ENCODE measurements at places on chromosomes 11 and 22.

GRCh38 chr22:18065256-18065655, 12.5 kb upstream of the PEX26 start:
- DNase-seq, result no peak

DNA sequence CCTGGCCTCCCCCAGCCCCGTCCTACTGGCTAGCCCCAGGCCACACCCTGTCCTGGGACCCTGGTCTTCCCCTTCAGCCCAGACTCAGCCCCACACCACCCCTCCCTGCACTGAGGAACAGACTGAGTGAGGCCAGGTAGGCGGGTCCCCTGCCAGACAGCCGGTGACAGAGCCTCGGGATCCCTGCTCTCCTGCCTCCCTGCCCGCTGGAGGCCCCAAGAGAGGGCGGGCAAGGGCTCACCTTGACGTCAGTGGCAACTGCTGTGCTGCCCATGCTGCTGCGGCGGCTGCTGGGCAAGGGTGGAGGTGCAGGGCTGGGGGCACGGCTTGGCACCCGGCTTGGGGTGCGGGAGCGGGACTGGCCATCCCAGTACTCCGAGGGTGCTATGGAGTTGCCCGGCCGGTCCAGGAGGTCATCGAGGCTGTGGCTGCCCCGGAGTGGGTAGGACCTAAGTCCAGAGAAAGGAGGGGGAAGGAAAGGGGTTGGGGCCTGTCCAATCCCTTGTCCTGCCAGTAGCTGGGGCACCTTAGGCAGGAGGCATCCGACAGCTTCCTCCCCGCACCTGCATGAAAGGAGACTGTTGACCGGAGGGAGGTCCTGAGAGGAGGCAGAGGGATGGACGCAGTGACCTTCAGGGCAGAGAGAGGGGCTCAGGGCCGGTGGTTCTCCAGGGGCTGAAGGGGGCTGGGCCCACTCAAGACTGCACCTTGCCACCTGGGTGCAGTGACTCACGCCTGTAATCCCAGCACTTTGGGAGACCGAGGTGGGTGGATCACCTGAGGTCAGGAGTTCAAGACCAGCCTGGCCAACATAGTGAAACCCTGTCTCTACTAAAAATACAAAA, 2.2 kb upstream of the SLC16A8 start:
- no peak for DNase-seq

DNA sequence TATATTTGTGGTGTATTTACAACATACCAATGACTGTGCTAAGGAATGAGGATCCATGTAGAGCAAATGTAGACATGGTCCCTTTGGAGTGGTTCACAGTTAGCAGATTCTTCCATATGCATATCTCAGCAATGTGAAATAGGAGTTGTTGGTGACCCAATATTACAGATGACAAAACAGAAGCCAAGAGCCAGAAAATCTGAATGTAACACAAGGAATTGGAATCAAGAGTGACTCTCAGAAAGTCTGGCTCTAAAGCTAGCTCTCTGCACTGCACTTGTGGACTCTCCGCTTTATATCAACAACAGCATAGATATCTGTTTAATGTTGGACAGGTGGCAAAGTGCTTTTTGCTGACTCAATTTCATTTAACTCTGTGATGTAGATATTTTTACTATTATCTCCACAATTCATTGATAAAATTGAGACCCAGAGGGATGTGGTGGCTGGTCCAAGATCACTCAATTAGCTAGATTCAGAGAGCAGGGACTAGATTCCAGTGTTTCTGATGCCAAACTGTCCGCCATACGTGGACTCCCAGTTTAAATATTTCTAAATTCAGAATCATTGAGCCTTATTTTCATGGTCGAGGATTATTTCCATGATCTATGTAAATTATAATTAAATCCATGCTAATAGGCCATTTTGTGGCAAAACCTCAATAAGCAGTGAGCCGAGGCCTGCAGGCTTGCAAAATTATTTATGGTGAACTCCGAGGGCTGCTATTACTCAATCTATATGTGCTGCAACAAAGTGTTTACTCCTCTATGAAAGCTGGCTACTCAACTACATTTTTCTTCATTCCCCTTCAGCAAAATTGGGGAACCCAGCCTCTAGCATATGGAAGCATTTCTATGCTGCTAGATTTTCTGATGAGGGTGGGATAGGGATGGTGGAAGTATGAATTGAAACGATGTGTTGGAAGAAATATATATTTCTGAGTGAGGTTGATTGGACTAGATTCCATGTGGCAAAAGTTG, 21.1 kb upstream of the TENM4 start:
- DNase-seq, result no peak

DNA sequence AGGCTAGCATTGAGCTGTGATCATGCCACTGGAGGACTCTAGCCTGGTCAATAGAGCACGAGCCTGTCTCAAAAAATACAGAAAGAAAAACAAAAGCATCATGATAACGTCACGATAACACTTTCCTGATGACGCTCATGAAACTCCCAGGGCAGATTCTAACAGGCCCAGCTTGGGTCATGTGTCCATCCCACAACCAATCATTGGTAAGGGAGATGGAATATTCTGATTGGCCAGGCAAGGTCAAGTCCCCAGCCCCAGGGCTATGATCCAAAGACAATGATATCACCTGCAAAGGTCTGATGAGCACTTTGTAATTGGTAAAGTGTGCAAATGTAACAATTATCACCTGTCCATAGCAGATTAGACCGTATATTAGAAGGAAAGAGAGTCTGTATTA, 21.5 kb upstream of the DDX6 start:
- no peak for DNase-seq

- no peak for DNase-seq
Observed at GRCh38 chr22:37282385-37282677, at the start of gene CYTH4. Gene CYTH4 (plus strand): TSS chr22:37282508. CDS start chr22:37282570, 62 bp downstream.

DNA sequence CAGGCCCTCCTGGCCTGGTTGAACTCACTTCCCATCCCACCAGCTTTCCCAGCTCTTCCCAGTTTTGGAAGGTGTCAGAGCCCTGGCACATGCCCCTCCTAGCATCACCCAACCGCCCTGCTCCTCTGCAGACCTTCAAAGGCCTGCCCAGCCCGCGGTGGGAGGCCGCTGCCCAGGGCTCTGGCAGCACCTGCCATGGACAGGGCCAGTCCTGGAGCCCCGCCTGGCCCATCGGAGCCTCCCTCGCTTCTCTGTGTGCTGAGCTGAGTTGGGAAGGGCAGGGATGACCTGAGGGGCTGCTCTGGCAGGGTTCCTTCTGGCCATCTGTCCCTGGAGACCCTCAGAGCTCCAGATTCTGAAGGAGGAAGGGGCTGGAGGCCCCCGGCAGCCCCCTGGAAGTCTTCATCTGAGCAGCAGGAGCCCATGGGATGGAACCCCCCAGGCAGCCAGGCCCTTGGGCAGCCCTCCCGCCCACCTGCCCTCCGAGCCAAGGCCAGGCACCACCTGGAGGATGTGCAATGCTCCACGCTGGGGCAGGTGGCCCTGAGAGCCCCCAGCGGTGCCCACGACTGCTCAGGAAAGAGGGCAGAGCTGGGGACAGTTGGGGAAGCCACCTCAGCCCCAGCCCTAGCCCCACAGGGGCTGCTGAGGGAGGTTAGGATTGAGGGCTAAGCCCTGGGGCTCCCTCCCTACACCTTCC, 3.6 kb downstream of the LSP1 start:
- no peak for DNase-seq

DNA sequence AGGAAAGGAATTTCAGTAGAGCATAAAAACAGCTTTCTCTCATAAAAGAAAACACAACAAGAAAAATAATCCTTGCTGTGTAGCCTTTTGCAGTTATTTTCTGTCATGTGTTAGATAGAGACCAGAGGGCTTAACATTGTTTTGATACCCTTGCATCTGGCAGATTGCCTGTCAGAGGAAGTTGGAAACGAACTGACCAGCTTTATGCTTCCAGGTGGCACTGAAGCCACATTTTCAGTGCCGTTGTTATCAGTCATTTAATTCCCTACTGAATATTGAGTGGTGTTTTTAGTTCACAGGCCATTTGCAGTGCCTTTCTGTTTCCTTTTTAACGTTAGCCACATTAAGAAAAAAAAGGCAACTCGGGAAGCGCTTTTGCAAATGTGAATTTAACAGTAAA, 21.5 kb upstream of the RAG2 start:
- no peak for DNase-seq

DNA sequence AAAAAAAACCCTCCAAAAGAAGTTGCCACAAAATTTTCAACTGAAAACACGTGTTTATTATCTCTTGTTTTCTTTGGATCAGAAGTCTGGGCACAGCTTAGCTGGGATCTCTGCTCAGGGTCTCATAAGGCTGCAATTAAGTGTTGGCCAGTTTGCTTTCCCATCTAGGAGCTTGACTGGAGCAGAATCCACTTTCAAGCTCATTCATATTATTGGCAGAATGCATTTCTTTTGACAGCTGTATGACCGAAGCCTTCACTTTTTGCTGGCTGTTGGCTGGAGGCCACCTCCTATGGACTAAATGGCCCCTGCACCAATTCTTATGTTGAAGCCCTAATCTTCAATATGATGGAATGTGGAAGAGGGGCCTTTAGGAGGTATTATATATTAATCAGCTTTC, 139.6 kb downstream of the DDX10 start:
- no peak for DNase-seq

DNA sequence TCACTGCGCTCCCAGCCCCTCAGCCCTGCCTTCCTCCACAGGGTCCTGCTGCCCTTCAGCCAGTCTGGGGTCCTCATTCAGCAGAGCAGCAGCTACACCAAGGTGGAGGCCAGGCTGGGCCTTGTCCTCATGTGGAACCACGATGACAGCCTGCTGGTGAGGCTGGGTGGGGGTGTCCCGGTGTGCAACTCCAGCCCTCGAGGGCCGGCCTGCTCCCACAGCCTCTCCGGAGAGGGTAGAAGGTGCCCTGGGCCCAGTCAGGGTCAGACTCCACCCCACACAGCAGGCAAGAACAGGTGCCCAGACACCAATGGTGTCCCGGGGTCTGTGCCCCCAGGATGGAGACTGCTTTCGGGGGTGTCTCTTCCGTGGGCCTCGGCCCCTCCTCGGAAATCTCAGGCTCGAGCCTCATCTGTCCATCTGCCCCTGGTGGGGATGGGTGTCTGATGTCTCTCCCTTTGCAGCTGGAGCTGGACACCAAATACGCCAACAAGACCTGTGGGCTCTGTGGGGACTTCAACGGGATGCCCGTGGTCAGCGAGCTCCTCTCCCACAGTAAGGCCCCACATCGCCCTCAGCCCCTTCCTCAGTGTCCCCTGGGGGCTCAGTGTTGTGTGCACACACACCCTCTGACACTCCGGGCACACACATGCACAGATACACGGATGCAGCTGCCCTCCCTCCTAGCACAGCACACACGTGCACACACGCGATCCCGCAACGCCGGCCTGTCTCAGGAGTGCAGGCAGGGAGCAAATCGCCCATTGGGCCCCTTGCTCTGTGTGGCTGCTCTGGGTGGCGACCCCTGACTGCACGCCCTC, 4.9 kb downstream of the MUC5AC start:
- DNase-seq, result no peak

- no peak for DNase-seq
Observed at GRCh38 chr11:128311742-128312719, 275.3 kb downstream of the ETS1 start.

DNA sequence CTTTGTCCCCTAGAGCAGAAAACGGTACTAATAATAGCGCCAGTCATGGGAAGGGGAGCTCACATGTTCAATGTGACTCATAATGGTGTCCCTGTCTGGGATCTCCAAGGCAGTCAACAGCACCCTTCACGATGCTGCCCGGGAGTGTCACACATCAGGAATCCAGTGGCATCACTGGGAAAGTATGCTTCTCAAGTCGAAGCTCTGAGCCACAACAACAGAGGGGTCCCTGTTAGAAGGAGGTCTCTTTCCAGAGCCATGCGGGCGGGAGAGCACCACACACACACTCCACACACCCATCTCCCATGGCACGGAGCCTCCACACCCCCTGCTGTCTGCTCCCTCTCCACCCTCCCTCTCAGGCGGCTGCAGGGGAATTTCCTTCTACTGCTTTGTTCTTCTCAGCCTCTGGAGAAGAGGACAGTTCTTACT, 119.7 kb downstream of the ETS1 start:
- DNase-seq, result peak; percentile 99

DNA sequence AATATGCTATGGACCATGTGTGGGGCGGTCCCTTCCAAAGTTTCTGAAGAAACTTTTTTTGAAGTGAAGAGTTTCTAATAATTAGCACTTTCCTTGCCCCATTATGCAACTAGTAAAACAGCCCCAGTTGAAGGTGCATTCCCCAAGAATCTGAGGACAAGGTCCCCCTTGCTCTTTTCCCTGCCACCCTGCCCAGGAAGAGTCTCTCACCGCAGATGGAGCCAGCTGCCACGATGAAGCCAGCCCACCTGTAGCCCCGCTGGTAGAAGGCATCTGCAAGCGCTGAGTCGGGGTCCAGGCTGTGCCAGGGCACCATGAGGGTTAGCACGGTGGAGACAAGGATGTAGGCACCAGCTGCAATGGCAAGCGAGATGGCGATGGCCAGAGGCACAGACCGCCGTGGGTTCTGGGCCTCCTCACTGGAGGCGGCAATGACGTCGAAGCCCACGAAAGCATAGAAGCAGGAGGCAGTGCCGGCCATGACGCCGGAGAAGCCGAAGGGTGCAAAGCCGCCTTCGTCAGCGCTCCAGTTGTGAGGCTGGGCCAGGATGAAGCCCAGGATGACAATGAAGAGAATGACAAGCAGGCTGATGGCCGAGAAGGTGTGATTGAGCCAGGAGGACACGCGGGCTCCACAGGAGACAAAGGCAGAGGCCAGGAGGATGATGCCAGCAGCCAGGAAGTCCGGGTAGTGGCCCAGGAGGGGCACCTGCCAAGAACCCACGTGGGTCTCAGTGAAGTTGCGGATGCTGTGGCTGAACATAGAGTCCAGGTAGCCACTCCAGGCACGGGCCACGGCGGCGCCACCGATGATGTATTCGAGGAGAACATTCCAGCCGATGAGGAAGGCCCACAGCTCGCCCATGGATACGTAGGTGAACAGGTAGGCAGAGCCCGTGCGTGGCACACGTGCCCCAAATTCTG, 1.5 kb downstream of the SLC7A4 start:
- no peak for DNase-seq

DNA sequence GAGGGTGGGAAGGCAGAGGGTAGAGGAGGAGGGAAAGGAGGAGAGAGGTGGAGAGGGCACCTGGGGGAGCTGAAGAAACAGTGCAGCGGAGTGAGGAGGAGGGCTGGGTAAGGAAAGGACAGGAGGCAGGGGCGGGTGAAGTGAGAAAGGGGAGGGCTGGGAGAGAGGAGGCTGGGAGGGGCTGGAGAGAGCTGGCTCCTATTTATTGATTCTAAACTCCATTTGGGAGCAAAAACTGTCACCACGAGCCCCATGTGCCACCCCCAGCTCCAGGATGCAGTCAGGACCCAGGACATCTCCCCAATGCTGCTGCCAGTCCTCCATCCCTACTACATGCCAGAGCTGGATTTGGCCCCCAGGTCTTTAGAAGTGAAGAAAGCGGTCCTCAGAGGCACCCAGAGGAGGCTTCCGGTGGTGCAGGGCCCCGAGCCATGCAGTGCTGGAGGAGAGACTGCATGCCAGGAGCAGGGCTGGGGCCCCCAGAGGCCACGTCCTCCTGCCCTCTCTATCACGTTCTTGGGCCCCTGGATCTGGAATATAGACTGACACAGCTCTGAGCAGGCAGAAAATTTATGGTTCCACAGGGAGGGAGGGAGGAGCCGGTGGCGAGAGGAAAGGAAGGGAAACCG, 53.7 kb downstream of the SLC22A12 start:
- no peak for DNase-seq

Measured in HCEC 1CT (cell line).